Fibroblast of skin of left quadriceps (primary cell): ENCODE measurements at places on chromosomes 13 and 19.

GRCh38 chr13:65784088-65784816 is 1445.9 kb downstream of the PCDH9 start:
- no peak for DNase-seq

DNA sequence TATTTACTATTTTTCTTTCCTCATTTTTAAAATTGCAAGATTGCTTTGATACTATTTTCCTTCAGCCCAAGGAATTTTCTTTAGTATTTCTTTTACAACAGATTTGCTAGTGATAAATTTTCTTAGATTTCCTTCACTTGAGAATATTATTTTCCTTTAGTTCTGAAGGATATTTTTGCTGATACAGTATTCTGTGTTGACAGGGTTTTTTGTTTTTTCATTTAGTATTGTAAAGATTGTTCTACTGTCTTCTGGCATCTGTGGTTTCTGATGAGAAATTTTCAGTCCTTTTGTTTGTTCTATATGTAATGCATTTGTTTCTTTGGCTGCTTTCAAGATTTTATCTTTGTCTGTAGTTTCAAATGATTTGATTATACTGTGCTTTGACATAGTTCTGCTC is 20.7 kb downstream of the RAP2A start:
- DNase-seq, result no peak

DNA sequence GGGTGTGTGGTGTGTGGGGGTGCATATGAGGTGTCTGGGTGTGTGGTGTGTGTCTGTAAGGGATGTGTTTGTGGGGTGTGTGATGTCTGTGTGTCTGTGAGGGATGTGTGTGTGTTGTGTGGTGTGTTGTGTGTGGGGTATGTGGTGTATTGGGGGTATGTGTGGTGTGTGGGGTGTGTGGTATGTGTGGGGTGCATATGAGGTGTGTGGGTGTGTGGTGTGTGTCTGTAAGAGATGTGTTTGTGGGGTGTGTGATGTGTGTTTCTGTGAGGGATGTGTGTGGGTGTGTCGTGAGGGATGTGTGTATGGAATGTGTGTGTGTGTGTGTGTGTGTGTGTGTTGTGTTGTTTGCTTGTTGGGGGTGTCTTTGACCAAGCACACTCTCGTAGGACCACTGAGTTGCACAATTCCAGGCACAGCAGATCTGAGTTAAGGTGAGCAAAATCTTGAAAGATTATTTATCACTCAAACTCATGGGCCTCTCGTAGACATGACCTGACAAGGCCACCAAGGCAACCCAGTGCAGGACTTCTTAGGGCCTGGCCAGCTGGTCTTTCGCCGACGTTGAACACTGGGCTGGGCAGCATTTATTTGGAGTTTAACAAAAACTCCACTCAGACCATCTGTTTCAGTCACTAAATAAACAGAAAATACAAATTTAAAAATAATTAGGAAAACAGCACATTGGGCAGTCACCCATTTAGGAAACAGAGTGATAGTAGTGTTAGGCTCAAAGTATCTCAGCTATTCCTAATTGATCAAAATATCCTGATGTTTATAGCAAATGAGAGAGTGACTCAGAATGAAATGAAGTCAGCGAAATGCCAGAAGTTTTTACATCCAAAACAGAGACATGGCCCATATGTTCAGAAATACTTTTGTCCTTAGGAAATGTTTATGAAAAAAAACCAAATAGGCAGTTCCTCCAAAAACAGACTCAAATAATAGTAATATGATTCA is 301.1 kb downstream of the FGF9 start:
- DNase-seq, result peak; percentile 53

GRCh38 chr13:84985860-84986259 is 813.4 kb downstream of the SLITRK6 start:
- DNase-seq, result no peak

DNA sequence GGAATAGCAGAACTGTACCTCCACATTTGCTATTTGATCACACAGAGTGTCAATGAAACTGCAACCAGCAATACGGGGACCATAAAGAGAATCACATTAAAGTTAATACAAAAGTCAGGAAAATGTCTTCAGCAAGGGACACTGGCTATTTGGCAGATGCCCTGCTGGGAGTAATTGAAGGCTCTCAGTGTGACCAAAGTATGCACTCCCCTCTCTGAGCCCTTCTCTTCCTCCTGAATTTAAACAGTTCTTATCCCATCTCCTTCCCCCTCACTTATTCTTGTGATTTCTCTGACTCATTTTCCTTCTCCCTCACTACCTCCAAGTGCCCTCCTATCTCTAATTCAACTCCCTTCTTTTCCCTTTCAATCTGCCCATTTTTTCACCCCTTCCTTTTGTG is 117.7 kb downstream of the ENOX1 start:
- no peak for DNase-seq

GRCh38 chr19:1754636-1755466 is 1.5 kb downstream of the ONECUT3 start:
- no peak for DNase-seq

DNA sequence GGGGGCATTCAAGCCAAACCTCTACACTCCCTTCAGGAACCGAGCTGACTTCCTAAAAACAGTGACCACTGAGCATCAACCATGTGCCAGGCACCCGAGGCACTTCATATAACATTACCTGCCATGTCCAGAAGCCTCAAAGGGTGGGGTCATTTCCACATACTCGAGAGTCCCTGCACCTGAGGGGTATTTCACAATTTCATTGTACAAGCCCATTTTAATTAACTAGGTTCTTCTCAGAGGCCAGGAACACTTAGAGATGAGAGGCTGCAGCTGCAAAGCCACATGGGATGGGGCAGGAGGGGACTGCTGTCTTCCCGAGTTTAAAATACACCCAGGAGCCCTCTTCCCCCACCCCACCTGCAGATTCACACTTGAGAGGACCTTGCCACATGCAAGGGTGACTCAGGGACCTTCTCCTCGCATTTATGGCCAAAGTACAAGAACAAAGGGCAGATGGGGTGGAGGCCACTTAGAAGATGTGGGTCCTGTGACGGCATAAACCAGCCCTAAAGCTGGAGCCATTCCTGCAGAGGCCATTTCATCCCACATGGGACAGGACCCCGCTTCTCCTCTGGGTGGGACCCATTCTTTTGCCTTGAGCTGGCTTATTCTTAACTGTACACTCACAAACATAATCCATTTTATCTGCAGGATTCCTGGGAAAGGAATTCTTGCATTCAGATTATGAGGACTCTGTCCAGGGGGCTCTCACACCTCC is 43.9 kb downstream of the RAB20 start:
- no peak for DNase-seq

- DNase-seq, result no peak
Observed at GRCh38 chr19:8456064-8456463, 11.3 kb downstream of the HNRNPM start.

- DNase-seq, result no peak
Observed at GRCh38 chr19:47886010-47886559, at the start of gene SULT2A1. Gene SULT2A1 (minus strand): TSS chr19:47886315. CDS start chr19:47886257, 58 bp downstream.

GRCh38 chr13:52947921-52948373 is 80.7 kb upstream of the OLFM4 start:
- DNase-seq, result no peak

DNA sequence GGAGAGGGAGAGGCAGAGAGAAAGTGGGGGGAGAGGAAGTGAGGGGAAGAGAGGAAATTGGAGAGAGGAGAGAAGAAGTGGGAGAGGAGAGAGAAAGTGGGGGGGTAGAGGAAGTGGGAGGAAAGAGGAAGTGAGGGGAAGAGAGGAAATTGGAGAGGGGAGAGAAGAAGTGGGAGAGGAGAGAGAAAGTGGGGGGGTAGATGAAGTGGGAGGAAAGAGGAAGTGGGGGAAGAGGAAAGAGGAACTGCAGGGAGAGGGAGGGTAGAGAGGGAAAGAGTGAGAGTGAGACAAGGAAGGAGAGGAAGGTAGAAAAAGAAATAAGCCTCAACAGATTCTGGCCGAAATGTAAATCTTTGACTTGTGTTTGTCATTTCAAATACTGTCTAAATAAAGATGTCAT is 146.6 kb downstream of the KLF12 start:
- DNase-seq, result no peak

DNA sequence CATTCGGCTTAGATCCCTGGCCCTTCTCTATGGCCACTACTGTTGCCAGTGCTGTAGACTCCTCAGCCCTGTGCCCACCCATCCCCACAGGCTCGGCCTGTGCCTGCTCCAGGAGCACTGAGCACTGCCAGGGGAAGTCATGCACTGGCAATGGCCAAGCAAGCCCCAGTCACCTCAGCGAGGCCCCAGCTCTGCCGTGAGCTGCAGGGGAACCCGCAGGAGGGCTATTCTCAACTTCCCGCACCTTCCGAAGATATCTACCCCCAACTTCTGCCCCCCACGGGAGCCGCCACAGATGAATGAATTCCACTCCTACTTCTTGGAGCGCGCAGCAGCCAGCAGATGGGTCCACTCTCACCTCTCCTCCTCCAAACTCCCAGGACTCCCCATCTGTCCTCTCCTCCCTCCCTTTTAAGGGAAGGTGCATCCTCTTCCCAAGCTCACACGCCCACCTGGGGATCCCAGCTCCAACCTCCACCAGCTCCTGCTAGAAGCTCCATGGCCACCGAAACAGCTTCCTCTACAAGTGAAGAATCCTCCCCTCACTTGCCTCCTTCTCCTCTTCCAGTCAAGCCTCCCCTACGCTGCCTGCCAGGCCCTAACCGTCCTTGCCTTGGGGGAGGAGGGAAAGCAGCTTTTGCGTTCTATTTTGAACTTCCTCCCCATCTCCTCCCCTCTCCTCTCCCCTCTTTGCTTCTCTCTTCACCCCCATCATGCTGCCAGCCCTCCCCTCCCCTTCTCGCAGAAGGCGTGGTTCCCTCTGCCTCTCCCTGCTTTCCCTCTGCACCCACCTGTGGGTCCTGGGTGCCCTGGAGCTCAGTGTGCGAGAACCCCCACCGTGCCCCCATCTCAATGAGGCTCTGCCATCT is 52.2 kb downstream of the PEPD start:
- no peak for DNase-seq

DNA sequence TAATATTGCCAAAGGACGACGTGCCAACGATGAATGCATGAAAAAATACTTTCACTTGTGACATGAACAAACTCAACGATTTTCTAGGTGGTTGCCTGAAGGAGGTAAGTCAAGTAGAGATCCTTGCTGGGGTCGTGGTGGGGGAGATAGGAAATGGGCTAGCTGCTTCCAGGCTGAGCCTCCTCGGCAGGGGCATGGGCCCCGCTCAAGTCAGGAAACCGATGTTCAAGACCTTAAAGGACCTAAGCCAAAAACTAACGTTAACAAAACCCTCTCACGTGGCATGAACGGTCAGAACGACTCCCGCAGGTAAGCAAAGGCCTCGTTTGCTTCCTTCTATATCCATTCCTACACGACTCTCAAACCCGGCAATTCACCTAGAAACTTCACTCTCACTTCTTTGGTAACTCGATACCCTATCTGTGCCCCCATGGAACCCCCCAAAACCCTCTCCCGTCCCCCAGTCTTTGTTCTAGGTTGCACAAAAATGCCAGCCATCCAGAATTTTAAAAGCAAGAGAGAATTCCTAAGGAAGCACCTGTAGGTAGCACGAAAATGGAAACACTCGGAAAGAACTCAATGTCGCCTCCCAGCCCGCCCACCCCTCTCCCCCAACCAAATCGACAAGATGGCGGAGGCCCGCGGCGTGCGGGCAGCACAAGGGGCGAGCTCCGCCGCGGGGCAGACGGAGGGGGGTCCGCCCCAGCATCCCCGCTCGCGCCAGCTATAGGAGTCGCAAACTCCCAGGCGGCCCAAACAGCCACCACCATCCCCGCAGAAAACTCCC is 13.6 kb downstream of the ACP4 start:
- no peak for DNase-seq

GRCh38 chr19:15265214-15265849 is 33.1 kb upstream of the EPHX3 start:
- no peak for DNase-seq

- DNase-seq, result no peak
Observed at GRCh38 chr13:44048326-44048725, 168.6 kb downstream of the LACC1 start.

GRCh38 chr19:14369399-14370168 is 11.7 kb upstream of the ADGRE5 start:
- peak; percentile 29 for DNase-seq

DNA sequence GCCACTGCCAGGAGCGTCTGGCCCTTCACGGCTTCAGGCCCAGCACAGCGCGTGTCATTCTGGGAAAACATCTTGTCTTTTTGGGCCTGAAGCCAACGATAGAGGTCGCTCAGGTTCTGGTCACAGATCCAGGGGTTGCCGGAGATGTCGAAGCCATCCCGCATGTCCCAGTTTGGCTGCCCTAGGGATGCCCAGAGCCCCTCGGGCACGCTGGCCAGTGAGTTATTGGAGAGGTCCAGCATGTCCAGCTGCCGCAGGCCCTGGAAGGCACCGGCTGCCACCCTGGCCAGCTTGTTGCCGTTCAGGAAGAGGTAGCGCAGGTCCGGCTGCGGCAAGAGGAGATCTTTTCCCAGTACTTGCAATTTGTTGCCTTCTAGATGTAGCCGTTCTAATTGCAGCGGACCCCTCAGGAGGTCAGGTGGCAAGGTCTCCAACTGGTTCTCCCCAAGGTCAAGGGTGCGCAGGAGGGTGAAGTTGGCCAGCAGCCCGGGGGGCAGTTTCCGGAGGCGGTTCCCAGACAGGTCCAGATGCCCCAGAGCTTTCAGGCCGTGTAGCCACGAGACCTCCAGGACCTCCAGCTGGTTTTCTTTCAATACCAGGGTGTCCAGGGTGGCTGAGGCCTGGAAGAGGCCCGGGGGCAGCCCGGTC is 1.8 kb downstream of the LRG1 start:
- DNase-seq, result no peak

DNA sequence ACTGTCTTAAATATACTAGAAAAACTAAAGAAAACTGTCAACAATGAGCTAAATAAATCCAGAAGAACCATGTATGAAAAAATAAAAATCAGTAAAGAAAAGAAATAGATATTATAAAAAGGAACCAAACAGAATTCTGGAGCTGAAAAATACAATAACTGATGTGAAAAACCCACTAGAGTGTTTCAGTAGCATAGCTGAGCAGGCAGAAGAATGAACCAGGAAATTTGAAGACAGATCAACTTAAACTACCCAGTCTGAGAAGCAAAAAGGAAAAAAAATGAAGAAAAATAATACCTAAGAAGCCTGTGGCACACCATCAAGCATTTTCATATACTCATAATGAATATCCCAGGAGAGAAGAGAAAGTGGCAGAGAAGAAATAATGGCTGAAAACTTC is 240.1 kb upstream of the RXFP2 start:
- no peak for DNase-seq

- DNase-seq, result no peak
Observed at GRCh38 chr19:38307597-38307996, 3.5 kb downstream of the C19orf33 start.

GRCh38 chr19:44548736-44549135 is 19.3 kb upstream of the CEACAM20 start:
- peak; percentile 23 for DNase-seq

DNA sequence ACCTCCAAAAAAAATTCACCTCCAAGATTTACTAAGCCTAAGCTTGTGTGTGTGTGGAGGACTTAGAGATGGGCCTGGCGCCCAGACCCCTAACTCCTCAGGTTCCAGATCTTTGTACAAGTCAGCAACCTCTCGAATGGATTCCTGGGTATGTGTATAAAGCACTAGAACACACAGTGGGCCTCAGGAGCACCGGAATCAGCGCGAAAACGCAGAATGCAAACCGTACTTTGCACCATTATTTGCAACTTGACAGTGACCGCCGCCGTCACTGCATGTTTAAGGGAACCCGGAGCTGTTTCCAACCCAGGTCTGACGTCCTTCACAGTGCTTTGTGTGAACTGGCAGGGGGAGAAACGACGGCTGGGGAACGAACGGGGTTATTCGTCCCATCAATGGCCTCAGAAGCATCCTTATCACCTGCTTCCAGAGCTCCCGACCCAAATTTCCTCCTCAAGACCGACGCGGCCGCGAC is 688 bp downstream of the ZNF606 start:
- DNase-seq, result no peak
